ENCODE measurements at places on chromosomes 11 and 22.

DNA sequence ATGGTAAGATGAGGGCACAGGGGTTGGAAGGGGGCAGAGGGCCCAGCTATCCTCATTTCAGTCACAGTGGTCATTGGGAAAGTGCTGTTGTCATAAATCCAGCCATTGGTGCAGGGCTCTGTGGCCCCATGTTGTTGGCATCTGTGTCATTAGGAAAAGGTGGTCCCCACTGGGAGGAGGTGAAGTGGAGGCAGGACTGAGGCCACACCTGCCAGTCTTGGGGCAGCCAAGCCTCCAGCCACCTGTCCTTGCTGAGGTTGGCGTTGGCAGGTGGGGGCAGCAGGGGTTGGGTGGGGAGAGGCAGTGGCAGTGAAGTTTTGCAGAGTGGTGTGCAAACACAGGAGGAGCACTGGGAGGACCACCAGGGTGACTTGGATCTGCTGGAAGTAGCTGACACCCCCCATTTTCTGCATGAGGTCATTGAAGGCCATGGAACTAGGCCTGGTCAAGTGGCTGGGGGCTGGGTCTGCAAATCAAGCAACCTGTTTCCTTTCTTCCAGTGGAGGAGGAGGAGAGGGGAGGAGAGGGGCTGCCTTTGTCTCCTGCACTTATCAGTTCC, 25.3 kb downstream of the SLC22A6 start:
- no peak for DNase-seq

DNA sequence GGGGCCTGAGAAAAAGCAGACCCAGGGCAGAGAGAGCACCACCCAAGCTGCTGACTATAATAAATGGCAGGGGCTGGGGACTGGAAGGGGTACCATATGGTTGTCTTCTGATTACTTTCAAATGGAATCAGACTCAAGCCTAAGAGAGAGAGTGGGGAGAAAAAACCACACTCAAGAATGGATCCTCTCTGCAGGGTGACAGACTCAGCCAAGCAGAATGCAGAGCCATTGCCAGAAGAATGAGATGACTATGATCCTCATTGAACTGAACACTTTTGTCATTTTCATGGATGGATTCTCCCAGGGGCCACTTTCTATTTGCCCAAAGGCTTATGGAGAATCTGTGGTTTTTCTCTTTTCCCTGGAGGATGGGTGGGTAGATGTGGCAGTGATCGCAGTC, 8.7 kb downstream of the UBASH3B start:
- DNase-seq: no peak

DNA sequence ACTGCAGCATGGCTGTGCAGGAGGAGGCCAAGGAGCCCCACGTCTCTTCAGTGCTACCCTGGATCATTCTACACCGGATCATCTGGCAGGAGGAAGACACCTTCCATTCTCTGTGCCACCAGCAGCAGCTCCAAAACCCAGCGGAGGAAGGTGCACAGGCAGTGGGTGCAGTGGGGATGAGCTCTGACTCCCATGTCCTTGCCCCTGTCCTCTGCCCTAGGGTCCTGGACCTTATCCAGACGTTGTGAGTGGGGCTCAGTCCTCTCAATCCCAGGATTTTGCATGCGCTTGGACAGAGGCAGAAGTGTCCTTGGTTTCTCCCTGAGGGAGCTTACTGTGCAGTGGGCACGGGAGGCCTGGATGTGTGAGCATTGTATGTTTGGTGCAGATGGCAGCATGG, 61.3 kb downstream of the CABIN1 start:
- no peak for DNase-seq

GRCh38 chr11:34223907-34224306, 118.5 kb downstream of the NAT10 start:
- DNase-seq: no peak
